ENCODE measurements at places on chromosomes 5 and 9. TPM values are rescaled to one million over a fixed set of nuclear protein-coding genes. Genes with fewer than 3 reads are reported as not detected.
A peak's percentile ranks its signal among the peaks of the same experiment; 100 is the strongest.

TAF11L9 gene
- not detected for total RNA-seq

FSD1L gene
- 8.1 TPM for total RNA-seq

IL3 gene
- total RNA-seq: 0.40 TPM

C5orf52 gene
- not detected for total RNA-seq

NR4A3 gene
- 0.17 TPM for total RNA-seq

NKD2 gene
- total RNA-seq: 1.8 TPM

- DNase-seq: no peak
These were observed 139.3 kb downstream of the AOPEP start for GRCh38 chr9:94865582-94866452.

DNA sequence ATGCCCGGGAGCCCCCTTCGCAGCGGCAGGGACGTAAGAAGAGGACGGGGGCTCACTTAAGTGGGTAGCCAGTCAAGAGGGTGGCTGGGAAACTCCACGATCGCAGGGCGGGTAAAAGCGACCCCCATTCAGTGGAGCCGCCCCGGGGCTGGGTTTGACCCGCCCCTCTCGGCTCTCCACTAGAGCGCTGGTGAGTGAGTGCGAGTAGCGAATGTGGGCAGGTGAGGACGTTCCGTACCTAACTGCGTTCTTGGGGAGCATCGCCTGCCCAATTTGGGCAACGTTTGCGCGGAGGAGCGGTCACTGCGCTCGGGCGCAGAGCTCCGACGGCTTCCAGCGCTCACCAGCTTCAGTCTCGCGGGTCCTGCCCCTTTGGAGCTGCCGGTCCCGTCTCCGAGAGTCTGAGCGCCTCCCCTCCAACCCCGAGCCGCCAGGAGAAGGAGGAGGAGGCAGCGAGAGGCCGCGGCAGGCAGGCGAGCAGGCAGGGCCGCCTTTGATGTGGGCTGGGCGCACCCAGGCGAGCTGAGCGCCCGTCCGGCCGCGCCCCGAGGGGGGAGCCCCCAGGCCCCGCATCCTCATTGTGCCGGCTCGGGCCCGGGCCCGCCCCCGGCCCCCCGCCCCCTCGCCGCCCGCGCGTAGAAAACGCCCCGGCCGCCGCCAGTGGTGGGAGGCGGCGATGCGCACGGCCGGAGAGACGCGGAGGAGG, at the start of gene FGF18:
FGF18 (plus strand) TSS at position 666 of the 706 bp plus-strand sequence. CDS start 553 bp downstream, outside the sequence.
- DNase-seq: peak; percentile 48

GRCh38 chr9:135888126-135888765, 19.1 kb downstream of the CAMSAP1 start:
- no peak for DNase-seq

GRCh38 chr5:154375329-154376008, 70.3 kb upstream of the SAP30L start:
- DNase-seq: no peak

DNA sequence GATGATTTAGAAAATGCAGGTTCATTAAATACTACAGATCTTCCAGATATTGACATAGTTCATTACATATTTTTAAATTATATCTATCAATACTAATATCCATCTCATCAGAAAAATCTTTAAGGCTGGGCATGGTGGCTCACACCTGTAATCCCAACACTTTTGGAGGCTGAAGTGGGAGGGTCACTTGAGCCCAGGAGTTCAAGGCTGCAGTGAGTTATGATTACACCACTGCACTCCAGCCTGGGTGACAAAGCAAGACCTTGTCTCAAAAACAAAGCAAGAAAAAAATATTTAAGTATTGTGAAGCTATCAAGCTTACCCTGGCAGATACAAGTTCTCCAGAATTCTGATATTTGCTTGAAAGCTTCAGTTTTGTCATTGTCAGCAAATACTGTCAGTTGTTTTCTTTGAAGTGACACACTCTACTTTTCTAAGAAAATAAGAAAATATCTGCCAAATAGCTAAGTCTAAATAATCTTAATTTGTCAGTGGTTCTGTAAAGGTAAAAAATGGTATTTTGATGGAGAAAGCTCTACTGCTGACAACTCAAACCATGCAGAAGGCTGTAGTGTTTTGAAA, 14.9 kb downstream of the LYRM7 start:
- no peak for DNase-seq

DNA sequence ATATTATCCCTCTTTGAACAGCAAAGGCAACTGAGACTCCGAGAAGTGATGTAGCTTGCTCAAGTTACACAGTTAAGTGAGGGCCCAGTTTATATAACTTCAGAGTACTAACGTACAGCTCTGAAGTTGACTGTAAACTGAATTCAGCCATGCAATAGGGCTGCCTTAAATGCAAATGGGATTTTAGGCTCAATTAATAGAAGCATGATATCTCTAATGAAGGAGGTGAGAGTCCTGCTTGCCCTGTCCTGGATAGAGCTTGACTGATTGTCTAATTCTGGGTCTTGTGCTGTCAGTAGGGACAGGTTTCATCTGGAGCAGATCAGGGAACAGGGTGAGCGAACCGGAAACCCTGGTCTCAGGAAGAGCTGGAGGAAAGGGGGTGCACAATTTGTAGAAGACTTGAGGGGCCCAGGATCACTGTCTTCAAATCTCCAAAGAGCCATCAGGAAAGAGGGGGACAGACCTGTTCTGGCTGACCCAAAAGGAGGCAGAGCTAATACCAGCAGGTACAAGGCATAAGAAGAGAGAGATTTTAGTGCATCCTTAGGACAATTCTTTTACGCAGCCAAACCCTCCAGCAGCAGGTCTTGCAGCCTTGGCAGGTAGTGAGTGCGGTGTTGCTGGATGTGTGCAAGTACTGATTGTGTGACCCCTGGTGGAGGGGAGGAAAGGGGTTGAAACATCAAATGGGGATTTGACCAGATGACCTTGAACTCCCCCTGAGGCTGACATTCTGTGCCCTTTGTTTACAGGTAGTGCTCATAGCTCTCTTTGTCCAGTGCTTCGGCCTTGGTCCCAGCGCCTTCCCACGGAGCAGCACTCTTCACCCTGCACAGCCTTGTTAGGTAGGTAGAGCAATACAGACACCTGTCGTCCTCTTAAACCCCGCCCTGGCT, 13.0 kb downstream of the GSN start:
- no peak for DNase-seq

GRCh38 chr5:9409413-9409960, 136.4 kb downstream of the SEMA5A start:
- no peak for DNase-seq

GRCh38 chr9:120928015-120928482, 1.5 kb upstream of the TRAF1 start:
- DNase-seq: peak; percentile 42

GRCh38 chr5:138028971-138029365, 3.9 kb downstream of the FAM13B start:
- DNase-seq: no peak

DNA sequence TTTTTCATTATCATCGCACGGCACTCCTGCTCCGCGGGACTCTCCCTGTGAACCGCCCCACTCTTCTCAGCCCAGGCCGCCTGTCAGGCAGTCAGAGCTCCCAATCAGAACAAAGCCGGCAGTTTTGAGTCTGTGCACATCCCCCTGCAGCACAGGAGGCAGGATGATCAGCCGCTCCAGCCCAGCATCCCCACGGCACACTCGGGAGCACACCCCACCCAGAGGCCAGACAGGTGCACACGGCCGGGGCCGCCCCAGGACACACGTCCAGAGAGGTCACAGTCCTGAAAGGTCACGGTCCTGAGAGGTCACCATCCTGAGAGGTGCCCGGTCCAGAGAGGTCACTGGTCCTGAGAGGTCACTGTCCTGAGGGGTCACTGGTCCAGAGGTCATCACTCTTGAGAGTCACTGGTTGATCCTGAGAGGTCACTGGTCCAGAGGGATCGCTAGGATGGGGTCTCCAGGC, 8.4 kb downstream of the TPPP start:
- DNase-seq: peak; percentile 4

- peak; percentile 67 for DNase-seq
These were observed 41.1 kb upstream of the NEK6 start for GRCh38 chr9:124216474-124217176.

- no peak for DNase-seq
These were observed 218.4 kb upstream of the KLF4 start for GRCh38 chr9:107707915-107708441.

- DNase-seq: no peak
These were observed 312.3 kb upstream of the NMUR2 start for GRCh38 chr5:152717393-152717792.

GRCh38 chr5:179858241-179858585, 404 bp downstream of the MRNIP start:
- DNase-seq: peak; percentile 47

DNA sequence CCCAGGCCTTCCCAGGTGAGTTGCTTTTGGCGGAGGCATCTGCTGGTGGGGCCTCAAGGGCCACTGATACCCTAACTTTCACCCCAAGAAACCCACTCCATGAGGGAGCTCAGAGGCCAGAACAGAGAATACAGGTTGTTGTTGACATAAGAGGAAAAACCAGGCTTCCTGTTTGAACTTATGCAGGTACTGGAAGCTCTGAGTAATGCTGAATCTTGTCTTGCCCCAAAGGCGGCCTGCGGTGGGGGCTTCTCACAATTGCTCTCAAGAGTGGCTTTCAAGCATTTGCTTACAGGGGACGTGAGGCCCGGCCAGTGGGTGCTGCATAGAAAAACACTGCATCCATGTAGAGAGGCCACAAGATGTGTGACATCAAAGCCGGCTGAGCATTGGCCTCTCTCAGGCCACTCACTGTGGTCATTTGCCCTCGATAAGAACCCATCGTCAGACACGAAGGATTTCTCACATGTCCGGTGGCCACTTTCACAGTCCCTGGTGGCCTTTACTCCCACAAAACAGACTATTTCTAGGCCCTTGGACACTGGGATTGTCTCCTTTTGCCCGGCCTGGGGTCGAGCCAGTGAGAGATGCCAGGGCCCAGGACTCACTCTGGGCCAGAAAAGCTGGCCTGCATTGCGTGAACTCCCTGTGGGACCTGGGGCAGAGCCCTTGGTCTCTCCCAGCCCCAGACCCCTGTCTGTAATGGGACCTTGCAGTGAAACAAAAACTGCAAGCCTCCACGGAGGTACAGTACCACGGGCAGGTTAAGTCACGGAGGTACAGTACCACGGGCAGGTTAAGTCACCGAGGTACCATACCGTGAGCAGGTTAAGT, 34.5 kb upstream of the TCF7 start:
- peak; percentile 66 for DNase-seq

GRCh38 chr5:72202331-72202825, 95.1 kb downstream of the MAP1B start:
- DNase-seq: no peak

GRCh38 chr9:690517-691111, 150.9 kb upstream of the DMRT1 start:
- DNase-seq: no peak

All from activated CD4-positive, alpha-beta T cell treated with anti-CD3 and anti-CD28 coated beads, Interleukin-2, amount 10 ng/mL, durations not matched to agents 7 days and 5 days (primary cell).